Activated naive CD8-positive, alpha-beta T cell treated with anti-CD3 and anti-CD28 coated beads, Interleukin-2, amount 50 U/mL, for 16 hours (primary cell): ENCODE measurements at places on chromosomes 2 and 18.

DNA sequence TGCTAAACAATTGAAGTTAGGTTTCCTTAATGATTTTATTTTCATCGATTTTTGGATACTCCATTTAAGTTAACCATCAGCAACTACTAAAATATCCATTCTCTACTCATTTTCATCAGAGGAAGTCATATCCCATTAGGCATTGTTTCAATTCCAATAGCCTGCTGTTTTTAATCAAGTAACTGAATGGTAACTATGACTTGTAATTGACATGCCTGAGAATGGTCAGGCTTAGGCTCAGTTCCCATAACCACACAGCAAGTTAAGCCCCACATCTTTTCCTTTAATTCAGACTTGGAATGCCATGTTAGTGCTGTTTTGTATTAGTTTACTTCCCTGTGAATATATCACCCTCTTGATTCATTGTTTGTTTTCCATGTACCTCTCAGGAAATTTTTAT is 398.8 kb downstream of the ARHGAP15 start:
- DNase-seq: no peak

DNA sequence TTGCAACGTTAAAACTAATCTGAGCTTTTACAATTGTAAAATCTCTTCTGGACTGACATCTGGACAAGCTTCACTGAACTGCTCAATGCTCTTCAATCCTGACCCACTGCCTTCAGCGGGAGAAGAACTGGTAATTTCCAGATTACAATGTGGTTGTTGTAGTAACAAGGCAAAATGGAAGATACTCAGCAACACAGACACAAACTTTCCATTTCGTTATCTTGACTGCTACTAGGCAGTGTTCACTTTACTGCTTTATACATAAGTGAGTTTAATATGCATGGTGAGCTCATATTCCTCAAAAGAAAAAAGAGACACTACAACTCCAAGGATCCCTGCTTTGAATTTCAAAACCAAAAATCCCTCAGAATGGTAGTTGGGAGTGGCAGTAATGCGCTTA is 51.9 kb downstream of the GRB14 start:
- no peak for DNase-seq

DNA sequence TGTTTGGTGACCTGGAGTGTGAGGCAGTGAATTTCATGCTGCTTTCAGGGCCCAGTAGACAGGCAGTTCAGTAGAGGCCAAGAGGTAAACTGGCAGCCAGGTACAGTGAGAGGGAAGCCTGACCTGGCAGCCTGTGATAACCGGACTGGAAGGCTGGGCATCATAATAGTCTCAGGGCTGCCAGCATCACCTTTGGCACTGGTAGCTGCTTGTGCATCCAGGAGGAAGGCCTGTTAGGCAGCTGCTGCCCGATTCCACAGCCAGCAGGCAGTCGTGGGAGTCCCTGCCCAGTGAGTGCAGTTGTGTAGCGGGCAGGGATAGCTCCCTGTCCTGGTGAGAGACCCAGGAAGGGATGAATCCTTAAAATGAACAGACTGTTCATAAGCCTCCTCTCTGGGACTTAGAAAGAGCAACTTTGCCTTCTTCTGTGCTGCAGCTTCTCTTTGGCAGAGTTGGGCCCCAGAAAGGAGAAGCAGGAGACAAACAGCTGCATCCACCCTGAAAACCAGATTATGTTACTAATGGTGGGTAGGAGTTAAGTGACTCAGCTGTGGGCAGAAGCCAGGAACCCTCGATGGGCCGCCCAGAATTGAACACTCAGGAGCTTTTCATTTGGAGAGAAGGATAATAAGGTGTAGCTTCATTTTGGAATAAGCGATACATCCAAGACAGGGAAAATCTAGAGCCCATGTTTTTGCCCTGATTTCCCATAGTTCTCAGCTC is 8.1 kb upstream of the GPBAR1 start:
- DNase-seq: no peak

GRCh38 chr2:127943186-127943585 is 57.4 kb upstream of the AMMECR1L start:
- DNase-seq: no peak

DNA sequence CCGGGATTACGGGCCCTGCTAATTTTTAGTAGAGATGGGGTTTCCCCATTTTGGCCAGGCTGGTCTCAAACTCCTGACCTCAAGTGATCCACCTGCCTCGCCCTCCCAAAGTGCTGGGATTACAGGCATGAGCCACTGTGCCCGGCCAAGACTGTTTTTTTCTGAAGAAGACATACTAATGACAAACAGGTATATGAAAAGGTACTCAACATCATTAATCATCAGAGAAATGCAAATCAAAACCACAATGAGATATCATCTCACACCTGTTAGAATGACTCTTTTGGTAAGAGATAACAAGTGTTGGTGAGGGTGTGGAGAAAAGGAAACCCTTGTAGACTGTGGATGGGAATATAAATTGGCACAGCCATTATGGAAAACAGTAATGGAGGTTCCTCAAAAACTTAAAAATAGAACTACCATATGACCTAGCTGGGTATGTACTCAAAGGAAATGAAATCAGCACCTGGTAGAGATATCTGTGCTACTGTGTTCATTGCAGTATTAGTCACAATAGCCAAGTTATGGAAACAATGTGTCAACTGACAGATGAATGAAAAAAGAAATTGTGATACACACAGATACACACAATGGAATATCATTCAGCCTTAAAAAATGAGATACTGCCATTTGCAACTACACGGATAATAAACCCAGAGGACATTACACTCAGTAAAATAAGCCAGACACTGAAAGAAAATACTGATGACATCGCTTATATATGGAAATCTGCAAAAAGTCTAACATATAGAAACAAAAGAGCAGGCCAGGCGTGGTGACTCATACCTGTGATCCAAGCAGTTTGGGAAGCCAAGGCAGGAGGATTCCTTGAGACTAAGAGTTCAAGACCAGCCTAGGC is 20.8 kb downstream of the SOS1 start:
- no peak for DNase-seq

DNA sequence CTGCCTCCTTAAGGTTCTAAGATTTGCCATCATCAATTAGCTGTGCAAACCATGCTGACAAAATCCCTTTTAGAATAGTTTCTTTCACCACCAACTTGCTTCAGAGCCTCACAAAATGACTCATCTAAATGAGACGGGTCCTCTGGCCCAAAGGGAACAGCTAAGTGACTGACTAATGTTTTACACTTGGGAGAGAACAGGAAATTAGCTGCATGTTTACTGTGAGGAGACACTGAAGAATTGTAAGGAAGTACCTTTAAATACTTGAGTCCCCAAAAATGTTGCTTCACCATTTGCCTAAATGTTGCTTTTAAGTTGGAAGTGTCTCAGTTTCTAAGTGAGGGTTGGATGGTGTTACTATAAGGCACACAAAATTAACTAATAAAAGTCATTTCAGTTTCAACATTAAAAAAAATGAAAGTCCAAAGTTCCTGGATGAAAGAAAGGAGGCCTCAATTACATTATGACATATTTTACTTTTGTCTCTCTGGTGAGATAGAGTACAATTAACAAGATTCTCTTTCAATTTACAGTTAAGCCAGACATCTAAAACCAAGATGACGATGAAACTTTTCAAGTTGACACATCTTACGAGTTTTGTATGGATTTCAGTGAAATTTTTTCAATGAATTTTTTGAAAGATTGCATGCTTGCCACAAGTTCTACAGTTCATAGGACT is 229.1 kb upstream of the FN1 start:
- DNase-seq: no peak

DNA sequence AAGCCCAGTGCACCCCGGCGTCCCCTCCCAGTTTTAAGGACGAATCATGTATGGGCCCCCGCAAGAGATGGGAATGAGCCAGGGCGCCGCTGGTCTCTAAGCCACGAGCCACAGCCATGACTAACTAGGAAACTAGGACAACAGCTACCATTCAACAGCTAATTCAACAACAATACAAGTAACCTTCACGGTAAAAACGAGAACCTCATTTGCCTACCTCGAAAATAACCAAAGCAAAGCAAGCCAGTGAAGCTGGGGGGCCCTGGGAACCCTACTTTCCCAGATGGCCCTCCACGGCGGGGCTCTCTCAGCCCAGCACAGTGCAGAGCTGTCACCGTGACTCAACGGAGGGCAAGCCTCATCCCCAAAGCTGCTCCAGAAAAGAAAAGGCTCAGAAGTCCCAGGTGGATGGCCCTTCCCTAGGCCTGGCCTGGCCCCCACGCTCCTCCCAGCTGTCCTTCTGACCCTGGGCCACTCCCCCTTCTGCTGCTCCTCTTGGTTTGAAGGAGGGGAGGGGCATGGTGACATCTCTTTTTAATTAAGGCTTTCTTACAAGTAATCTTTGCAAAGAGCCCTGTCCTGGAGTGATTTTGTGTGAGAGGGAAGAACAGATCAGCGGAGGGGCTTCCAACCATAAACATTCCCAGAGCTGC is 126.3 kb downstream of the HDAC4 start:
- no peak for DNase-seq

DNA sequence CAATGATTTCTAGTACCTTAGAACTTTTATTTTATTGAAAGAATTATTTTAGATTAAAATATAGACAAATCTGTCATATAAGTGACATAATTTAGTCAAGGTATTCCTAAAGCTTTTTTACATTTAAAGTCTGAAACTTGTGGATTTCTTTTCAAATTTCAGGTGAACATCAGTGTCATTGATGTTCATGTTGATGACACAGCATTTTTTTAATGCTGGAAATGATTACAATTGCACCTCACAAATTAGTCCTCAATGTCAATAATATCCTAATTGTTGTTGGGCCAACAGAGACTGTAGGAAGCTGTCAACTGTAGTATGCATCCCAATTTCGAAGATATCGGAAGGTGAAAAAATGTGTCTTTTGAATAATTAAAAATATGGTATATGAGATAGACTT is 214.4 kb upstream of the ARL4C start:
- DNase-seq: no peak

DNA sequence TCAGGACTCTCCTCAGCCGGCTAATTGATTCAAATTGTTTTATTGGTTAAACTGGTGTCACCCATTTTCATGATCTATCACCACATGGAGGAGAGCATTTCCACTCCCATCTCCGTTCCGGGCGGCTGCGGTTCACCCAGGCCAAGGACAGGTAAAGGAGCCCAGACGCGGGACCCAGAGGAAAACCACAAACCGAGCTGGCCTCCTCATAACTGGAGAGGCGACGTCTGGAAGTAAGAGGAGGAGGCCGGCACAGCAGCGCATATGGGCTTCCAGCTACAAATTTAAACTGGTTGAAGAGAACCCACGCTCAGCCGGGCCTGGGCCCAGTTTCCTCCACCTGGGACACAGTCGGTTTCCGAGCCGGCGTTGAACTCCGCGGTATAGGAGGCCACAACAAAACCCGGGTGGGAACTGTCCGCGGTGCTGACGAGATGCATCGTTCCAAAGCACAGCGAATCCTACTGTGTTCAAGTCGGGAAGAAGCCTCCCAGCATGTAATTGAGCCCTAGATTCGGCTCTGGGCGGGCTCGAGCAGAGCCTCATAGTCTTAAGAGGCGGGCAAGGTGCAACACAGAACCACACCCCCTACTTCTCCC is 3.0 kb upstream of the SKOR2 start:
- DNase-seq: no peak

GRCh38 chr2:180360283-180360618 is 353.2 kb upstream of the CWC22 start:
- no peak for DNase-seq

GRCh38 chr2:153072813-153073212 is 354.4 kb downstream of the ARL6IP6 start:
- no peak for DNase-seq

DNA sequence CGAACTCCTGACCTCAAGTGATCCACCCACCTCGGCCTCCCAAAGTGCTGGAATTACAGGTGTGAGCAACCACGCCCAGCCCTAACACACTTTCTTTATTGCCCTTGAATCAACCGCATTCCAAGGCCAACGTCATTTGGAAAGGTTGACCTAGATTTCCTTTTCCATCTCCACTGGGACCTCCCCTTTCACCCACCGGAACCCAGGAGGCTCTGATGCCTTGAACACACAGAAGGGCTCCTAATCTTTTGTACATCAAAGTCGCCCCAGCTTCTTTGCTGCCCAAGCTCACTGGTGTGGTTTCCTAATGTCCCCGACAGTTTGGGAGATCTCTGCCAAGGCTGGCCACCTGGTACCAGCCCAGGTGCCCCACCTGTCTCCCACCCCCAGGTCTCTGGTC is 46.2 kb upstream of the CAB39 start:
- no peak for DNase-seq

GRCh38 chr2:20164734-20165478 is 60.0 kb downstream of the SDC1 start:
- DNase-seq: no peak

DNA sequence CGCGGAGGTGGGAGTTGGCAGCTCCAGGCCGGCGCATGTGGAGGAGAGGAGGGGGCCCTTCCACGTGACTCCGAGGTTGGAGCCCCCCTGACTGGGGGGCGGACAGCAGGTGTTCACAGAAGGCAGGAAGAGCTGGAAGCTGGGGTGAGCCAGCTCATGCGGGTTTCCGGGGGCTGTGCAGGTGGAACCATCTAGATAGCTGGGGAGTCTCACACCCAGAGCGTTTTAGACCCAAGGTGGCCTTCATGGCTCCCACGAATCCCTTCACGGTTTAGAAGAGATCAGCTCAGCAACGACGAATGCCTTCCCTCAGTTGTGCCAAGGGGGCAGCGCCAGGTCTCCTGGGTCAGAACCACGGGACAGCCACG is 740.5 kb upstream of the SALL3 start:
- DNase-seq: no peak

DNA sequence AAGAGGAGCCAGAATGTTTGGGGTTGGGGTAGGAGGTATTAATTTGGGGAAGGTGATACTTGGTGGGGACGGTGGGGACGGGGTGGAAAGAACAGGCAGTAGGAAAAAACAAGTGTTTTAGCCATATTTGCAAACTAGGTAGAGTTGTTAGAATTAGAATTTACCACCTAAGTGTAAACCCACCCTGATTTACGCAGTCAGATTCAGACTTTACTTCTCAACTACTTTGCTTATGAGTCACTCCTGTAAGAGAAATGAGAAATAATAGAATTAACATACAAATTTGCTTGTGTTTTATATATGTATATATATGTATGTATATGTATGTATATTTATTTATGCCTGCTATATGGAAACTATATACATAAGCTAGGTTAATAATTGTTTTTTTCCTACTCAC is 1168.2 kb upstream of the ZEB2 start:
- no peak for DNase-seq
